Activated T-helper 1 cell treated with anti-CD3 and anti-CD28 coated beads, Interleukin-2, amount 50 U/mL, for 16 hours (primary cell): ENCODE measurements at places on chromosomes 5 and 9.

- no peak for DNase-seq
Observed at GRCh38 chr5:53575101-53575500, 14.7 kb downstream of the NDUFS4 start.

DNA sequence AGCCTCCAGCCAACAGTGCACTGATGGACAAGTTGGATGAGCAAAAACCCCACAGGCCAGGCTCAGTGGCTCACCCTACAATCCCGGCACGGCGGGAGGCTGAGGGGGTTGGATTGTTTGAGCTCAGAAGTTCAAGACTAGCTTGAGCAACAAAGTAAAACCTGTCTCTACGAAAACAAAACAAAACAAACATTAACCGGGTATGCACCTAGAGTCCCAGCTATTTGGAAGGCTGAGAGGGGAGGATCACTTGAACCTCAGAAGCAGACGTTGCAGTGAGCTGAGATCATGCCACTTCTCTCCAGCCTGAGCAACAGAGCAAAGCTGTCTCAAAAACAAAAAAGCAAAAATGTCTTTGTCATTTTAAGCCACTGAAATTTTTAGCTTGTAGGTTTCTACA, 55.1 kb upstream of the DMRT1 start:
- DNase-seq: no peak

DNA sequence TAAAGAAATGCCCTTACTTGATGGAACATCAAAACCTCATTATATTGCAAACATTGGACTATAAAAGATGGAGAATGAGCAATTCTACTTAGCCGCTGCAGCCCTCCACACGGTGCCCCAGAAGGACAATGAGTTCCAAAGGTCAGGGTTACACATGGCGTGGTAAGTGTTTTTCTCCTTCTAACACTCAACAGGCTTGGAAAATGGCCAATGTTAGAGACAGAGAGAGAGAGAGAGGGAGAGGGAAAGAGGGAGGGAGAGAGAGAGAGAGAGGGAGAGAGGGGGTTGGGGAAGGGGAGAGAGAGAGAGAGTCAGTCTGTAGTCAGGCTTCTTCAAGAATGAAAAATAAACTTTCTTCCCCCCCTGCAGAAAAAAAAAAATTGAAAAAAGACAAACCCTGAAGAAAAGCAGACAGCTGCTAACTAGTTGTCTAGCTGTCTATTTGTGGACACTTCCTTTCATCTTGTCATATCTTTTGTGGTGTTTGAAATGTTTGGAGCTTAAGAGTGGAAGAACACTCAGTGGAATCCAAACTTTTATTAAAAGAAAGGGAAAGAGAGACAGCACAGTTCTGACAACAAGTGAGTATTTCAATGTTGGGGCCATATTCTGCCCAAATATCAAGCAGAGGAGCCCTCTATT, 324.8 kb downstream of the TMEM38B start:
- DNase-seq: no peak

DNA sequence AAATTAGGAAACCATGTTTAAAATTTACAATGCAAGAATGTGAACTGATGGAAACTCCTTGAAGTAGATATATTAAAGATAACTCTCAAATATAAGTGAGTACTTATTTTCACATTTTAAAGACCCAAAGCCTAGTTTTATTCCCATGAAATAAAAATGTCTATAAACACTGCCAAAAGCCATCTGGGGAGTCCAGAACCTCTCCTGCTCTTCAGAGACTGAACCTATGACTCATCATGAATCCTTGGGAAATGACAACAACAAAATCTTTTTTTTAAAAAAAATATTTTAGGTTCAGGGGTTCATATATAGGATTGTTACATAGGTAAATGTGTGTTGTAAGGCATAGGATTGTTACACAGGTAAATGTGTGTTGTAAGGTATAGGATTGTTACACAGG, 33.8 kb upstream of the FYB1 start:
- DNase-seq: no peak

- DNase-seq: no peak
Observed at GRCh38 chr5:111735583-111736270, 21.3 kb downstream of the NREP start.

DNA sequence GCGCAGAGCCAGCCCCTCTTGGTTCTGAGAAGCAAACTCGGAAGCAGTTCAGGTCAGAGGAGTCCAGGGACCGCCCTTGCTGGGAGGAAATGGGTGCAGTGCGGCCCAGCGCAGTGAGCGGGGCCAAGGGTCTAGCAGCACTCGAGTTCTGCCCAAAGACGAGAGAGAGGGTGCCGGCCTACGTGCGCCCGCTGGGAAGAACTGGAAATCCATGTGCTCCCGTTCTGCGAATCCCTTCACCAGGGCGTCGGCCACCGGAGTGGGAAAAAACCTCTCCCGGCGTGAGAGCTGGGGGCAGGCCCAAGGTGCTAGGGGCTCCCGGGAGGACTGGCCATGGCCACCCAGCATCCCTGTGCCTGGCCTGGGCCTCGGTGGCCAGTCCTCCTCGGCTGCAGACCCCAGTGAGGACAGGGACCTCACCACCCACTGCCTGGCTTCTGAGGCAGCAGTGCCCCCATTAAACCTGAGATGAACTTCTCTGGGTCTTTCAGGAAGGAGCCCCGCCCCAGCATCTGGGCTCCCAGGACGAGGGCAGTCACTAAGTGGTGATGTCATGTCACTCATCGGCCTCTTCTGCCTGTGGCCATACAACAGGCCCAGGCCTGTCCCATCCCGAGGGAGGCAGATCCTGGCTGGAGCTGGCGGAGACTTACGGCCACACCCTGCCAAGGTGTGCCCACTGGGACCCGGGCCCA, 10.6 kb downstream of the TMEM250 start:
- DNase-seq: no peak

- DNase-seq: no peak
Observed at GRCh38 chr5:17355586-17356346, 138.3 kb downstream of the BASP1 start.

DNA sequence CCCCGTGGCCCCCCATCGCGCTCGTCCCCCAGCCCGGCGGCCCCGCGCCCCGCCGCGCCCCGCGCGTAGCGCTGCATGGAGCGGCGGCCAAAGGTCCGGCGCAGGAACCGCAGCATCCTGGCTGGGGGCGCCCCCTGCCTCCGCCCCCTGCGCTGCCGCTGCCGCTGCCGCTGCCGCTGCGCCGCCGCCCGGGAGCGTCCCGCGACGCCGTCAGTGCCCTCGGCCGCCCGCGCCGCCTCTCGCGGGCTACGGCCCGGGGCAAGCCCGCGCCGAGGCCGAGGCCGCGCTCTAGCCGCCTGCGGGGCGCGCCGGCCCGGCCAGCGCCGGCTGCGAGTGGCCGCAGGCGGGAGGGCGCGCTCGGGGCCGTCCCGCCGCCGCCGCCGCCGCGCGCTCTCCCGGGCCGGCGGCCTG, 523 bp downstream of the EPB41L4B start:
- DNase-seq: no peak

DNA sequence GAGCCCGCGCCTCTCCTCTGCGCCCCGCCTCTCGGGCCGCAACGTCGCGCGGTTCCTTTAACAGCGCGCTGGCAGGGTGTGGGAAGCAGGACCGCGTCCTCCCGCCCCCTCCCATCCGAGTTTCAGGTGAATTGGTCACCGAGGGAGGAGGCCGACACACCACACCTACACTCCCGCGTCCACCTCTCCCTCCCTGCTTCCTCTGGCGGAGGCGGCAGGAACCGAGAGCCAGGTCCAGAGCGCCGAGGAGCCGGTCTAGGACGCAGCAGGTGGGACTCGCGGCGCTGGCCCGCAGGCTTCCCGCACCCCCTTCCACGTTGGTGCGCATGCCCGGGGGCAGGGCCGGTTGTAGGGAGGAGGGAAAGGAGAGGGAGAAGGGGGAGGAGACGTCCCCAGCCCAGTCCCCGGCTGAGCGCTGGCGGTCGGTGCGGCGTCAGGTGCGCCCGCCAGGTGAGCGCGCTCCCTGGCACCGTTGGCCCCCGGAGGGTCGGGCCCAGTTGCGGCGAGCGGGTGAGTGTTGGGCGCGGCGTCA, at the start of gene OCLN:
Gene OCLN, plus strand, starts transcription at position 400 of the 532 bp plus-strand sequence. CDS start 11,455 bp downstream, outside the sequence.
- no peak for DNase-seq

DNA sequence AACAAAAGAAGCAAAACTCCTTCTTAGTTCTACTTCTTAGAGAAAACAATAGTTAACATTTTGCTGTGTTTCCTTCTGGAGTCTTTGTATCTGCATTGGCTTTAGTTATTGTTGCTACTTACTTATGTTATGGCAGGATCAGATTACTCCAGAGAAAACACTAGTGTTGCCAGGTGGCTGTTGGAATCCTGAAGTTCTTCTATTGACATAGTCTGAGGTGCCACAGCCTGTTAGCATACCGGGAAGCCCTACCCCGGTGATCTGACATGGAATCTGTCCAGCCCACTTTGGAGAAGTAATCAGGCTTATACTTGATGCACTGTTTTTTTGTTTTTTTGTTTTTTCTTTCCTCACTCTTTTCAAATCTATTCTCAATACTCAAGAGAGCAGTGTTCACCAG, 68.5 kb upstream of the CEP78 start:
- DNase-seq: no peak

DNA sequence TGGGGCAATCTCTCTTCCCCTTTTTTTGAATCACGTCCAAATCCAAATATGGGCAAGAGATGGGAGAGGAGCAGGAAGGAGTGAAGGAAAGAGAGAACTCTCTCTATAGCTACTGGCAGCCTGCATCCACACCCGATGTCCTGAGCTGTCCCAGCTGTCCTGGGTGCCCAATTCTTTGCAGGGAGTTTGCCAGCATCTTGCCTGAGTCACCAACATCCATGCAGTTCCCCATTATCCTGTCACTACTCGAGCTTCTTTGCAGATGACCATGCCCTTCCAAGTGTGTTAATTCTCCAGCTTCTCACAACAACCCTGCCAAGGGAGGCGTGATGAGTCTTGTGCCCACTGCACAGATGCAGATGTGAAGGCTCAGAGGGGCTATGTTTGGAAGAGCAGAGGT, 127.1 kb downstream of the NSG2 start:
- DNase-seq: no peak

- DNase-seq: no peak
Observed at GRCh38 chr9:99172124-99173091, 49.3 kb downstream of the ALG2 start.

DNA sequence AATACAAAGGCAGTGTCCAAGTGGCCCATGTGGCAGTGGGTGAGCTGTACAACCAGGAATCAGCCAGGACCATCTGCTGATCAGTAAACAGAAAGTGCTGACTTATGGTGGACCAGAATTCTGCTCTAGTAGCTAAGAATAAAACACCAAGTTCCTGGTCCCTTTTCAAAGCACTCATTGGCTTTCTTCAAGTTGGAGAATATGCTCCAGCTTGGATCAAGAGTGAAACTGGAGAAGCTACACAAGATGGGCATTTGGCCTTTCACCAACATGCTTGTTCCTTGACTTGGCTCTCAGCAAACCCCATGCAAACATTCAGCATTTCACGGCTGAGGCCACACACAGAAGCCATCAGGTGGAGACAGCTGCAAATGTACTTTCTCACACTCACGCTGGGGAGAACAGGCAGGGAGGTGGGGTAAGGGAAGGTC, 32.1 kb downstream of the MARCHF3 start:
- no peak for DNase-seq

DNA sequence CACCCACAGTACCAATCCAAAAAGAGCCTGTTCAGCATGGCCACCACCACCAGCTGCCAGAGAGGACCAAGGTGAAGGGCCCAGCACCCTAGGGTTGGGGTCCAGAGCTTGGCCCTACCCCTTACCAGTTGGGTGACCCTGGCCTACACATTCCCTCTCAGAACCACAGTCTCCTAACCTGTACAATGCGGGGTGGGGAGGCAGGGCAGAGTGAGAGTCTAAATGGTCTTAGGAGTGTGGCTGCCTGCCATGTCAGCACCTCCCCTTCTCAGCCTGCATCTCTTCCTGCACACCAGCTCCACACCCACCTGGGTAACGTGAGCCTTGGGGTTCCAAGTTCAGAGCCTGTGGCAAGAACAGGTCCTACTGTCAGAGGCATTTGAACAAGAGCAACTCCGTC, 92.2 kb downstream of the C5orf15 start:
- no peak for DNase-seq
